ENCODE measurements at places on chromosomes 4 and X.

DNA sequence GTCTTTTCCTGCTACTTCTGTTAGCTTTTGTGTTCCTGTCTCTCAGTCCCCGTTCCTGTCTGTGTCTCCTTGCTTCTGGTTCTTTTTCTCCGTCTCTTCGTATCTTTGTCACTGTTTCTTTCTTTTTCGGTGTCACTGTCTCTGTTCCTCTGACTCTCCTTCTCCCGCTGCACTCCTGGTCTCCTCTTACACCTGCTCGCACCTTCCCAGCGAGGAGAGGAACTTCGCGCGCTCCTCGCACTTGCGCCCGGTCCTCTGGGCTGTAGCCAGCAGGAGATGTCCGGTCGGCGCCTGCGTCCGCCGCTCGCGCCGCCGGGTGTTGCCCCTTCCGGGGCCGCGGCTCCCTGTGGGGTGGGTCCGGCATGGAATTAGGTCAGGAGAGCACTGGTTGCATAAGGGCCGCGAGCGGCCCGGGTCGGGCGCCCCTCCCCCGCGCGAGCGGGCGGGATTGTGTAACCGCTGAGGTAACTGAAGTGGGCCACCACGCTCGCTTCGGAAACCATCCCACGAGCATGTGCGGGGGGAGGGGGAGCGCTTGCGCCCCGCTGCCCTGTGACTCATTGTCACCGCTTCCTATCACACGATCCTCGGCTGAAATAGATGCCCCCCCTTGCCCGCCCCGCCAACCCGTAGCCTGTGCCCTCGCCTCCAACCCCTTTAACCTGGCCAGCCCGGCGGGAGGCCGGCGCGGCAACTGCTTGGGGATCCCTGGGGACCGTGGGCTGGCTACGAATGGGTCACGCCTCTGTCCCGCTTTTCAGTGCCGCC lies 1.6 kb downstream of the LONRF3 start:
- peak; percentile 32 for DNase-seq

- peak; percentile 8 for DNase-seq
Measured at GRCh38 chrX:8981723-8982122, 52.2 kb downstream of the FAM9B start.

- DNase-seq = no peak
Measured at GRCh38 chrX:69015156-69015555, 150.1 kb downstream of the PJA1 start.

DNA sequence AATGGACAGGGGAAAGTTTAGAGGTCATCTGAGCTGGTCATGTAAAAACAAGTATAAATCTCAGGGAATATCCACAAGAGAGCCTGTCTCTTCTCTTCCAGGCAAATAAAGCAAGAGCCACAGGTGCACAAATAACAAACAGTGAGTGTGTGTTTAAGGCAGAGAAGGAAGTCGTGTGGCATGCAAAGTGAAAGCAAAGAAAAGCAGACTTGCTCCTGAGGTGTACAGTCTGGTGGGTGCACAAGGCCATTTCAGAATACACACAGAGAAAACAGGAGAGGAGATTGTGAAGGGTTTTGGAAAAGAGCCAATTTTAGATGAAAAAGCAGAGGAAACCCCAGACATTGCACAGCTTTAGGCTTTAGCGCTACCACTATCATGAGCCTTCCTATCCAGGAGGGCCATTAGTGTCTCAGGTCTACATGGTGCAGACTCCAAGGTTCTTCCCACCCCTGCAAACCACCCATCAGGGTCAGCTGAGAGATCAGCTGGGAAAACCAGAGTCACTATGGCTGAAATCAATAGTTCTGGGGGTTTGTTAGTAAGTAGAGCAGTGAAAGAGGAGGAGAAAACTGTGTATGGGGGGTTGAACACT lies 355.8 kb downstream of the KLHL4 start:
- DNase-seq = no peak

- DNase-seq = no peak
Measured at GRCh38 chrX:148192547-148192946, 211.4 kb downstream of the FMR1NB start.

DNA sequence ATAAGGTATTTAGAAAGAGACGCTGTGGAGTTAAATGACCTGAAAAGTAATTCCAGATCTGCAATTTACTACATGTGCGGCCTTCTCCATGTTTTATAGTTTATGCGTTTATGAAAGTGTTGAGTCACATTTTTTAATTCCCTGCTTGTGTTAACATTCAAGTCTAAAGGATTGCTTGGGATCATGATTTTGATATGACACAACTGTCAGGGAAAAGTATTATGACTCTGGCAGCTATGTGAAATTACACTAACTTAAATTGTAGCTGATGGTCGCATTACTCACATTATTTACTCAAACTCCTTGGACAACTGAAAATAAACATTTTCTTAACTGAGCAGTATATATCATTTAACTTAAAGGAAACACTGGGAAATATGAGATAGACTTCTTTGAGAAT lies 14.3 kb upstream of the GABRB1 start:
- DNase-seq = no peak

GRCh38 chr4:76943790-76944189 lies 5.8 kb upstream of the SEPTIN11 start:
- DNase-seq = no peak

DNA sequence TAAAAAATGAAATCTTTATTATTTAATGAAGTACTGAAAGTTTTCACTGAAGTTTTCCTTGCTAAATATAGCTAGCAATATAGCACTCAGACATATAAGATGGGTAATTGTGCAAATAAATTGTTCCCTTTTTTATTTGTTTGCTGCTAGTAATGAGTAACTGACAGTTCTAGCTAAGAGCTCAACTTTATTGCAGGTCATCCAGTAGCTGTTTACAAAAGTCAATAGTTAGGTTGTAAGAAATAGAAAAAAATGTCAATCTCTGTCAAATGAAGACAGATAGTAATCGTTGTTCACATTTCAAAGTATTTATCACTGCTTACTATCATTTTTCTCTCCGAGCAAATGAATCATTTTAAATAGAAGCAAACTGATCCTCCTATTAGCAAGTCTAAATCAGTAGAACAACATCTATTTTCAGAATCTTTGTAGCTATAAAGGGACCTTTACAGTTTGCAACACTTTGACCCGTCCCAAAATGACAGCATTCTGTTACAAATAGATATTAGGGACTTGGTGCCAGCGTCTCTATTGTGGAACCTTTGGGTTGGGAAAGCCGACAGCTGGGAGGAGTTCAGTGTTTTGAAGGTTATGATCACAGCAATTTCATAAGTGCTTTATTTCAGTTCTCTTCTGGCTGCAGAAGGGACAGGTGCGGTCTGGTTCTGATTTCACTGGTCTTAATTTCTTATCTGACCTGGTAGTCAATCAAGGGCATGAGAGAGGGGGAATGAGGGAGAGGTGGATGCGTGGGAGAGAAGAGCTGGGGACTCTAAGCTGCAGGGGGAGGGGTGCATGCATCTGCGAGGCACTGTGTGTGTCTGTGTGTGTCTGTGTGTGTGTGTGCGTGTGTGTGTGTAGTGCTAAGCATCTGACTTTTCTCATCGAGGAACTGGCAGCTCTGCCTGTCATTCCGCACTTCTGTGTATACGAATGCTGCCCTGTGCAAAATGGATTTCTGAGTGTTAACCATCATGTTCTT lies 227.9 kb upstream of the PITX2 start:
- DNase-seq = no peak

DNA sequence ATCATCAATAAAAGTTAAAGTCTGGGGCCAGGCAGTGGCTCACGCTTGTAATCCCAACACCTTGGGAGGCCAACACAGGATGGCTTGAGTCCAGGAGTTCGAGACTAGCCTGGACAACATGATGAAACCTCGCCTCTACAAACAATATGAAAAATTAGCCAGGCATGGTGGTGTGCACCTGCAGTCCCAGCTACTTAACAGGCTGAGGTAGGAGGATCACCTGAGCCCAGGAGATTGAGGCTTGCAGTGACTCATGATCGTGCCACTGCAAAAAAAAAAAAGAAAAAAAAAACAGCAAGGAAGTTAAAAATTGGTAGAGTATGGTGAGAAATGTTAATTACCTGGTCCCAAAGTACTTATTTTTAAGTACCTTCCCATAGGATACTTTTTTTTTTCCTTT lies 27.5 kb downstream of the FBXW7 start:
- DNase-seq = no peak

DNA sequence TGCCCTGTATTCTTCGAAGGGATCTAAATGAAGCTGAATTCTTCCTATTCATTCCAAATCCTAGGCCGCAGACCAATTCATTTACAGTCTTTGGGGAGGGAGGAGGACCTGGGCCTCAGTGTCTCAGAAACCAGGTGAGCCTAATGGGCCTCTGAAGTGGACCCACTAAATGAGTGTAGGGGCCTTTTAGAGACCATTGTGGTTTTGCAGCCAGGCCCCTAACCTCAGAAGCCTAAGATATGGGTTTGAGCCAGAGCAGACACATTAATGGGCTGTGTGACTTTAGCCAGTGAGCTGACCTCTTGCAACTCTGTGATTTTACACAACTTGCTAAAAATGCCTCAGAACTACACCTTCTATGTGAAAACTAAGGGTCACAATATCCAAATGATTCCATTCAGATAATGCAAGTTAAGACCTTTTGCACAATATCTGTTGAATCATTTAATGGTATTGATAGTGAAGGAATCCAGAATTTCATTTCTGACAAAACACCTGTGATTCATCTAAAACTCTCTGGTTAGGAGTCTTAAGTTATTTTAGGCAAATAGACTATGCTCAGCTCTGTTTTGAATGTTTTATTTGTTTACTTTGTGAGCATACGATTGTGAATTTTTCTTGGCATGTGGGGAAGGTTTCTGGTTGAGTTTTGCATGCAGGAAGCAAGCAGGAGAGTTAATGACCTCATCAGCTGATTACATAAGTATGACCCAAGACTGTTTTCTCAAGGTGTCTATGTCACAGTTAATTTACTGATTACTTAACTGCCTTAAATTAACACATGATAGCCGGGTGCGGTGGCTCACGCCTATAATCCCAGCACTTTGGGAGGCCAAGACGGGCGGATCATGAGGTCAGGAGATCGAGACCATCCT lies 75.0 kb downstream of the EVC start:
- DNase-seq = no peak

- DNase-seq = no peak
Measured at GRCh38 chr4:101818362-101818761, 27.8 kb downstream of the BANK1 start.

DNA sequence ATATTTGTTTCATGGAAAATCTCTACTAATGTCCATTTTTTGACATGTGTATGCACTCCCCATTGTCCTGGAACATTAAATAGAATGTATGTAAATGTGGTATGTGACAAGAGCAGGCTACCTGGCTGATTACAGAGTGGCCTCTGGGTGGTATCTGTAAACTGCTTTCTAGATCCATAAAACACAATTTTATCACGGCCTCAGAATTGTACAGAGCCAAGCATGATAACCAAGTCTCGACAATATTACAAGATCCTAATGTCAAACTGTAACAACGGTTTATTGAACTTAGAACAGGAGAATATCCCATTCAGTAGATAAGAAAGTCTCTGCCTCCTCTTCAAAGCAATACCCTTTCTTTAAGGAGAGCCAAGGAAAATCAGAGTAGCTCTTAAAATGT lies 212.4 kb downstream of the PCDH7 start:
- no peak for DNase-seq

GRCh38 chr4:14149176-14150053 lies 521.9 kb upstream of the BOD1L1 start:
- no peak for DNase-seq

GRCh38 chr4:79820427-79820826 lies 252.6 kb downstream of the ANTXR2 start:
- DNase-seq = no peak

DNA sequence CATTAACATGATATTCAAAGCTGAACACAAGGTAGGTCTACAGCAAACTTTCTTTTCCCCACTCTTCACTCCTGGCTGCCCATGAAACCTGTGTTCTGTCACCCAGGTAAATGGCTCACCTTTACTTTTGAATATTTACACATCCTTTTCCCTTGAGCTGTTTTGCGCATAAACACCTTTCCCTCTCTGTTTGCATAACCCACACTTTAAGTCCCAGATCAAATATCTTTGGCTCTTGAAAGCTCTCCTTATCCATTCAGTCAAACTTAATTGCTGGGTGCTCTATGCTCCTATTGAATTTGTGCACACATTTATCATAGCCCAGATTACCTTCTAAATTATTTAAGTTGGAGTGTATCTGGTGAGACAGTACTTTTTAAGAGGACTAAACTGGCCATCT lies 51.7 kb upstream of the ATP8A1 start:
- no peak for DNase-seq

GRCh38 chr4:79798047-79798446 lies 275.0 kb downstream of the ANTXR2 start:
- DNase-seq = no peak

GRCh38 chrX:108701633-108702032 lies 34.7 kb downstream of the IRS4 start:
- DNase-seq = no peak

DNA sequence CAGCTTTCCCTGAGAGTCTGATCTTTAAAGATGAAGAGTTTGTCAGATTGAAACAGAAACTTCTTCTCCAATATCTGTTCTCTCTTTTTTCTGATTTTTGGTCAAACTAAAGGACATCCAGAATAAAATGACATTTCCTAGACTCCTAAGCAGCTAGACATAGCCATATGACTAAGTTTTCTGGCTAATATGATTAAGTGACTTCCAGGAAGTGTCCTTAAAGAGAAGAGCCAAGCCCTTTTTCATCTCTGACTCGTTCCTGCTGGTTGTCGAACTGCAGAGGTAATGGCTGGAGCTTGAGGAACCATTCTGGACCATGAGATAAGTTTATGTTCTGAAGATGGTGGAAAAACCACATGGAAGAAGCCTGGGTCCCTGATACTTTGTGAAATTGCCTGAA lies 546.0 kb downstream of the BCOR start:
- DNase-seq = no peak

GRCh38 chrX:71067089-71067488 lies 1.0 kb downstream of the SNX12 start:
- no peak for DNase-seq

GRCh38 chrX:40099055-40099958 lies 1.5 kb upstream of the BCOR start:
- DNase-seq = no peak

DNA sequence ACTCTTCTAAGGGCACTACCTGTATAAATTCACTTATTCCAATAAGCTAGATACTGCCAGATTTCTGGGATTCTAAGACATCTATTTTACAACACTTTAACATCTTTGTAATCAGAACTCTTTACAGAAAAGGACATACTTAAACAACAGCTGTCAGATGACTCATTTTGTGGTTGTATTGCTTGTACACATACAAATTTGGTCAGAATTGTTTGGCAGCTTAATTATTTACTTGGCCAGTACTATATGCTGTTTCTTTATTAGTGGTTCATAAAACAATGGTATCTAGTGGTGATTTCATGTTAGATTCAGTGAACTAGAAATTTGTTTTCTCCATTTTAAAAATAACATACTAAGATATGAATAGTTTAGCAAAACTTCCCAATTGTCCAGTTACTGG lies 27.2 kb downstream of the PALLD start:
- DNase-seq = no peak

GRCh38 chr4:87465739-87466366 lies 43.5 kb downstream of the NUDT9 start:
- no peak for DNase-seq

DNA sequence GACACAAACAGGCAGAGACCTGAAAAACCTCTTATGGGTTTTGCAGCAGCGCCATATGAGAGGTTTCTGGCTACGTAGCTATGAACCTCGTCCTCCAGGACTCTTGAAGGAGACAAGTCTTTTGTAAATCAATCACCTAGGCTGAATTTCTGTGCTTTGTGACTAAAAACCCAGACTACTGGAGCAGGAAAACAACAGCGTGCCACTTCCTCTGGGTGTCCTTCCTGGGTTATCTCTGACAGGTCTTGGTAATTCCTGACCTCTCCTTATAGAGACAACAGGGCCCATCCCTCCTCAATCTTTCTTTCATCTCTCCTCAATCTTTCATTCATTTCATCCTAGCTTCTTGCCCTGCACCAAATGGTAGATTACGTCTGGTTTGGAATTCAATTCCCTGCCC lies 5.7 kb downstream of the S100P start:
- no peak for DNase-seq

All from stimulated activated CD8-positive, alpha-beta memory T cell treated with anti-CD3 and anti-CD28 coated beads, Interleukin-7, amount 100 ng/mL, for 48 hours (primary cell).